ENCODE measurements at places on chromosomes 5 and 9.

GRCh38 chr5:88405783-88406182 lies 137.1 kb upstream of the TMEM161B start:
- DNase-seq = no peak

DNA sequence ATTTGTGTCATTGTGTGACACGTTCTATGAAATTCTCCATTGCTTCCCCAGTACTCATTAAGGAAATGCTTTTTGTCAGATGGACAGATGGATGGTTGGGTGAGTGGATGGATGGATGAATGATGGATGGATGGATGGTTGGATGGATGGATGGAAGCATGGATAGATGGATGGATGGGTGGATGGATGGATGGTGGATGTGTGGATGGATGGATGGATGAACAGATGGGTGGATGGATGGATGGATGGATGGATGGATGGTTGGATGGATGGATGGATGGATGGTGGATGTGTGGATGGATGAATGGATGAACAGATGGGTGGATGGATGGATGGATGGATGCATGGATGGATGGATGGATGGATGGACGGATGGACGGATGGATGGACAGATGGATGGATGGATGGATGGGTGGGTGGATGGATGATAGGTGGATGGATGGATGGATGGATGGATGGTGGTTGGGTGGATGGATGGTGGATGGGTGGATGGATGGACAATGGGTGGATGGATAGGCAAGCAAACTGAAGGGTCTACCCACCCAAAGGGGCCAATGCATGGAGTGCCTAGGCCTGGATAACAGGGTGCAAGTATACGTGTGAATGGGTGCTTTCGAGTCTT lies 24.0 kb upstream of the GTF3C5 start:
- no peak for DNase-seq

DNA sequence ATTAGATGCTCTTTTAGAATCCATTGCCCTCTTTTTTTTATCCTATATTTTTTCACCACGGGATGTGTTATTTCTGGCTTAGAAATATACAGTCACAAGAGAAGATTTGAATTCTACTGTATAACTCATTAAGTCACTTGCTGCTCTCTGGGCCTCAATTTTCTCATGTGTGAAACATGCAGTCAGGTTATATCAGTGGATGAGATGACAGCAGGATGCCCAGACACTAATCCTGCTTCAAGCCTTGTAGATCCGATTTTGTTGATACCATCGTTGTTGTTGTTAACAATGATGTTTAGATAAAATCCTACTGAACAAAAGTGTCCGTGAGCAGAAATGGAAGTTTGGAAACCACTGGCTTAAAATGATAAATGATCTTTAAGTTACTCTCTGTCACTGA lies 421.9 kb upstream of the DMAC1 start:
- no peak for DNase-seq

DNA sequence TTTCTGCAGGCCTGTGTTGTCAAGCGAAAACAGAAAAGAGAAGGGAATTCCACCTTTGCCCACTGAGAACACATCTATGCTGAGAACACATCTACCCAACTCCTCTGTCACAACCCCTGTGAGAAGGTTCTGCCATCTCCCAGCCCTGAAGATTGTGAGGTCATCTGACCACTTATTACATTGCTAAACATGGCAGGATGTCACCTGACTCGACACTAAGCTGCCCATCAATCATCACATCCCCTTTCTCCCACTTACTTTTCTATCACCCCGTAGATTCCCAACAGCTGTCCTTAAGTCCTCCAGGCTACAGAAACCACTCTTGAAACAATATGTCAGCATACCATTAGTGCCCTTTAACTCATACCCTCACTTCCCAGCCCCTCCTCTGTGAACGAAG lies 64.2 kb upstream of the PRSS3 start:
- no peak for DNase-seq

- DNase-seq = no peak
These were observed 309.8 kb downstream of the TAF11L14 start for GRCh38 chr5:17944046-17944445.

DNA sequence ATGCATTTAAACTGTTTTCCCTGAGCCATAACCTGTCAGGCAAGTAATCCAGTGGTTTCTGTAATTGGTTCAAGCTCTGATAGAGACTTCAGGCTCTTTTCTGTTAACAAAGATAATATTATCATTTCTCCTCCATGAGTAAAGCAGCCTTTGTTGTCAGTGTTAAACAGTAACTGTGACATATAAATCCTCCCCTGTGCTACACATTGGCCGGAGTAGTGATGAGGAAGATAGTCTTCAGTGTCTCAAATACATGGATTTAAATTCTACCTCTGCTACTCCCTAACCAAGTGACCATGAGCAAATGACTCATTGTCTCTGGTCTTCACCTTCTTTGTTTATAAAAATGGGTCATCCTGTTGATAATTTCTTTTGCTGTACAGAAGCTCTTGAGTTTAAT lies 615.5 kb upstream of the CHD1 start:
- no peak for DNase-seq

- no peak for DNase-seq
These were observed 201.0 kb upstream of the HMHB1 start for GRCh38 chr5:143610946-143611345.

DNA sequence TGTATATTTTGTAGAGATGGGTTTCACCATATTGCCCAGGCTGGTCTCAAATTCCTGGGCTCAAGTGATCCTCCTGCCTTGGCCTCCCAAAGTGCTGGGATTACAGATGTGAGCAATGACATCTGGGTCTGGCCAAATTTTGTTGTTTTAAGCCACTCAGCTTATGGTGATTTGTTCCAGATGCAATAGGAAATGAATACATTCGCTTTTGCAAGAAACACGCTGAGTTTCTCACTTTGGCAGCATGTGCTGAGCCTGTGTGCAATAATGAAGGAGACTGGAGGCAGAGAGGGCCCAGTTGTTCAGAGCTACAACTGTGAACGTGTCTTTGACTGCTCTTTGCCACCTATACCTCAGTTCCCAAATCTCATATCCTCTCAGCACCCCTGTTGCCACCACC lies 56.4 kb downstream of the KIF4B start:
- no peak for DNase-seq

GRCh38 chr9:38756702-38757101 lies 36.8 kb upstream of the FAM240B start:
- no peak for DNase-seq

GRCh38 chr5:172534229-172535107 lies 80.1 kb upstream of the SH3PXD2B start:
- no peak for DNase-seq

Measured in activated CD4-positive, alpha-beta T cell treated with anti-CD3 and anti-CD28 coated beads, Interleukin-2, amount 50 U/mL, for 16 hours (primary cell).